CD4-positive, alpha-beta T cell treated with Interleukin-6 at 100 ng/mL for 8 hours (primary cell): ENCODE measurements at places on chromosomes 11 and 22.

- DNase-seq: no peak
Measured at GRCh38 chr22:32591620-32592019, 117.0 kb downstream of the FBXO7 start.

- no peak for DNase-seq
Measured at GRCh38 chr11:110289472-110289871, 6.9 kb downstream of the RDX start.

DNA sequence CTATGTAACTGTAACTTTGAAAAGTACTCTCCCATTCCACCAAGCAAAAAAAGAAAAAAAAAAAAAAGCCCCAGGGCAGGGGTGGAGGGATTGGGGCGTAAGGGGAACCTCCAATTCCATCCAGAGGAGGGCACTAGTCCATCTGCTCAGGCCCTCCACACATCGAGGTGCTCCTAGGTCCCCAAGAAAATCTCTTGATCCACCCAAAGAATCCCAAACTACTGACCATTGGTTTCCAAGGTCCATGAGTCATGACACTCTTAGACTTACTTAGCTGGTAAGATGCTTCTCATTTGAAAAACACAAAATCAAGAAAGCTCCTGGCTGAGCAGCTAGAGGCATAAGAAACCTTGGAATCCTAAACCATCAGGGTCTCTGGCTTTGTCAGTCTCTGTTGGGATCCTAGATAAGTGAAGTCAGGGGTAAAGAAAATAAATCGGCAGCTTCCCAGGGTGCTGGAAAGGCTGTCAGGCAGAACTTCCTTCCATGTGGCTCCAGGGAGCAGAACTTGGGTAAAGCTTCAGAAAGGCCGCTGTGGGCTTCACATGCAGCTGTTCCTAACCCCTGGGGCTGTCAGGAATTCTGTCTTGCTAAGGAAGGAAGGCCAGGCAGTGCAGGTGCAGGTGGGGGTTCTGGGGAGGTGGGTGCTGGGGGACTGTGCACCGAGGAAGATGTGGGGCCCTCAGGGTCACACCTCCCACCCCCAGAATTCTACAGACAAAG lies 49.4 kb upstream of the ADA2 start:
- DNase-seq: no peak

DNA sequence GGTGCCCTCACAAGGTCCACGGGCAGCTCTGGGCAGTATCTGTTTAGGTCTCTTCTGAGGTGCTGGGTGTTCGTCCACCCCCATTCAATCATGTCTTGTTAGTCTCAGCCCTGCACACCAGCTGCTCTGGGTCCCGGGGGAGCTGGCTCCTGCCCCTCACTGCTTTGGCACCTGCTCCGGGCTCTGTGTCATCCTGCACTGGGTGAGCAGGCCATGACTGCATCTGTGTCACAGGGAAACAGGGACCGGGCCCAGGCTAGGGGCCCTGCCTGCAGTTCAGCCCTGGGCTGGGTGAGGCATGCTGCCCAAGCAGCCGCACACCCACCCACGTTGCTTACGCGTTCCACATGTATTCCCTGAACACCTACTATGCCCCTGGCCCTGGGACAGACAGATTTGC lies 43.9 kb downstream of the ELFN2 start:
- DNase-seq: no peak

DNA sequence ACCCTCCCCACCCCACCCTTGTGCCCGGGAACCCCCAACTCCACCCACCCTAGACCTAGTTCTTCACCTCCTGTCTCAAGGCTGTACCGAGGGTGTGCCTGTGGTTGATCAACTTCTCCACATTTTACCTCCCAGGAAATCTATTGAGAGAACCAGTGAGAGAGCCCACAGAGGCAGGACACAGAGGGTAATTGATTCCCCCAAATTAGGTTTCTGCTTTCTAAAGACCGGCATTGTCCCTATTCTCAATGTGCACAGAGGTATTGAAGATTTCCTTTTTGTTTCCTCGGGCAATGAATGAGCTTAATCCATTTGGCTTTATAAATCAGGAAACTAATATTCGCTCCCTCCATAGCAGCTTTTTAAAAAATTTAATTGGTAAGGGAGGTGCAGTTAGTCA lies 6.0 kb upstream of the LMO1 start:
- DNase-seq: no peak

DNA sequence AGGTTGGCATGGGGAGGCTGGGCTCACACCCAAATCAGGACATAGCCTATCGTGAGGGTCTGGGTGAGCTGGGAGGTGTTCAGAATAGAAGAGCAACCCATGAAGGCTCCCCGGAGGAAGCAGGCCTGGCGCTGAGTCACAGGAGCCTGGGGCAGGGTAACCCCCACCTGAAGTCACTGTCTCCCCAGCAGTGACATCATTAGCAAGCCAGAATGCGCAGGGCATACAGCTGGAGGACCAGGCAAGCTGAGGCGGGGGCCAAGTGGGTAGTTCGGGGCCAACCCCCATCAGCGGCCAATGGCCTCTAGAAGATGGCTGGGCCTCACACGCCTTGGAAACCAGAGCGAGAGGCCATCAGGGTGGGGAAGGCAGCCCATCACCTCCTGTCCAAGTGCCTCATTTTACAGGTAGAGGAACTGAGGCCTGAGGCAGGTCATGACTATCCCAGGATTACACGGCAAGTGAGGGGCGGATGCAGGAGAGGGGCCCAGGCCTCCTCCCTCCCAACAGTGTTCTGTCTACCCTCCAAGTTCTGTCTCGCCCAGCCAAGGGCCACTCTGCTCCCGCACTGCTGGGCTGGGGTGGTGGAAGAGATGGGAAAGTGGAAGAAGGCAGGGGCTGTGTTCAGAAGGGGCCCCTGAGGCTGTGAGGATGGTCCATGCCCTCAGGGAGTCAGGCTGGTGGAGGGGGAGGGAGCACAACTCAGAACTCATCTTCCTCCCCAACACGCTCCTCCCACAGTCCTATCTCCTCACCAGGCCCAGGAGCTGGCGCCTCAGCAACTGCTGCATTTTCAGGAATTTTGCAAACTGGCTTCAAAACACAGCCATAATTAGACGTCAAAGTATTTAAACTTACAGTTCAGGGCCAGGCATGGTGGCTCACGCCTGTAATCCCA lies 24.6 kb downstream of the RPL3 start:
- no peak for DNase-seq

- no peak for DNase-seq
Measured at GRCh38 chr22:17060126-17060525, 24.7 kb upstream of the IL17RA start.

DNA sequence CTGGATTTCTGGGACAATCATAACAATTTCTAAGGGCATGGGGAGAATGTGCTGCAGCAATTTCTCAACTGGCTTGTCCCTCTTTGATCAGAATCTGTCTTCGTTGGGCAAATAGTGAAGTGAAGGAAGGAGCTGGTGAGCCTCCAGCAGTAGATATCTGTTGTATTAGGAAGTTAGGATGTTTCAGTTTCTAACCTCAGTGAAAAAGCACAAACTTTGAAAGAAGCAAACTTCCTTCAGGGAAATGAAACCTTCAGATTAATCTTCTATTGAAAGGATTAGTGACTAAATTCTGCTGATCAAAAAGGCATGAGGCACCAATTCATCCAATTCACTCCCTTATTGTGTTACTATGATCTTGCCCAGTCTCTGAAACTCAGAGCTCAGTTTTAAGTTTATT lies 24.3 kb downstream of the LMO2 start:
- no peak for DNase-seq

DNA sequence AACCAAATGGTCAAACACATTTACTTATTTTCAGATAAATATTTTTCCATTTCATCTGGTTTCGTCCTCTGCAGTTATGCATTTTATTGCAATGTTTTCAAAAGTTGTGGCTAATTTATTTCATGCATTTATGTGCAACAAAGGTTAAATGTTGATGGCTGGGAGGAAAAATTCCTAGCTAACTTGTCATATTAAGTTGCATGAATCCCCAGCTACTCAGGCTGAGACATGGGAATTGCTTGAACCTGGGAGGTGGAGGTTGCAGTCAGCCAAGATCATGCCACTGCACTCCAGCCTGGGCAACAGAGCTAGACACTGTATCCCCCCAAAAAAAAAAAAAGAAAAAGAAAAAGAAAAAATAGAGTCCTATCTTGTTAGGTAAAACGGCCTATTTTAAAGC lies 1862.4 kb upstream of the RAG2 start:
- DNase-seq: no peak

DNA sequence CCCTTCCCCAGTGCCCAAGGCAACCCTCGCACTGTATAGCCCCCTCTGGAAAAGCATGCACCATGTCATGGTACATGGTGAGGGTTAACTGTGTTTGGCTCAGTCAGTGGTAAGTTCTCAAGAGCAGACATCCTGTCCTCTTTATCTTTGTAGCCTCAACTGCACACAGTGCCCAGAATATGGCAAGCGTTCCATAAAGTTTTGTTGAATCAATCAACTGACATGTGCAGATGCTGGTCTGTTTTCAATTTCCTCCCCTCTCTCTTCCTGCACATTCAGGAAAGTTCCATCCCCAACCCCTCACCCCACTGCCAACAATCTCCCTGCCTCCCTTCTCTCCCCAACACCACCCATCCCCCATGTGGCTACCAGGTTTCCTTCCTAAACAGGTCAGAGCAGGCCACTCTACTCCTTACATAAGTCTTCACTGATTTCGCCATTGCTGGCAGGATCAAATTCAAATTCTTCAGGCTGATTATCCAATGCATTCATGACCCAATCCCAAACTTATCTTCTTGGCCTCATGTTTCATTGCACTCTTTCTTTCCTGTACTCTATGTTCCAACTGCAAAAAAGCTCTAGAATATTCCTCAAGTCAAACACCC lies 15.5 kb upstream of the TMPRSS5 start:
- no peak for DNase-seq

DNA sequence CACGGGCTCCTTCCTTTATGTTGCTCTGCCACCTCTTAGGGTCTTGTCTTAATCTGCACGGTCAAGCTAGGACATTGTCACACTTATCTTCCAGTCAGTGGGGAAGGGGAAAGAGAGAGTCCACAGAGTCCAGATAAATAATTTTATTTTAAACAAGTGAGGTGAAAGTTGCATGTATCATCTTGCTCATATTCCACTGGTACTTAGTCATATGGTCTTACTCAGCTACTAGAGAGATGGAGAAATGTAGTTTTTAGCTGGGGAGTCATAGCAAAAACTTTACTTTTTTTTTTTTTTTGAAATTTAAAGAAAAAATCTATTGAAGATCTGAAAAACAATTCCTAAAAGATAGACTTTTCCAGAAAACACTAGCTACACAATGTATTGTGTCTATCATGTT lies 29.0 kb downstream of the PDE3B start:
- no peak for DNase-seq

DNA sequence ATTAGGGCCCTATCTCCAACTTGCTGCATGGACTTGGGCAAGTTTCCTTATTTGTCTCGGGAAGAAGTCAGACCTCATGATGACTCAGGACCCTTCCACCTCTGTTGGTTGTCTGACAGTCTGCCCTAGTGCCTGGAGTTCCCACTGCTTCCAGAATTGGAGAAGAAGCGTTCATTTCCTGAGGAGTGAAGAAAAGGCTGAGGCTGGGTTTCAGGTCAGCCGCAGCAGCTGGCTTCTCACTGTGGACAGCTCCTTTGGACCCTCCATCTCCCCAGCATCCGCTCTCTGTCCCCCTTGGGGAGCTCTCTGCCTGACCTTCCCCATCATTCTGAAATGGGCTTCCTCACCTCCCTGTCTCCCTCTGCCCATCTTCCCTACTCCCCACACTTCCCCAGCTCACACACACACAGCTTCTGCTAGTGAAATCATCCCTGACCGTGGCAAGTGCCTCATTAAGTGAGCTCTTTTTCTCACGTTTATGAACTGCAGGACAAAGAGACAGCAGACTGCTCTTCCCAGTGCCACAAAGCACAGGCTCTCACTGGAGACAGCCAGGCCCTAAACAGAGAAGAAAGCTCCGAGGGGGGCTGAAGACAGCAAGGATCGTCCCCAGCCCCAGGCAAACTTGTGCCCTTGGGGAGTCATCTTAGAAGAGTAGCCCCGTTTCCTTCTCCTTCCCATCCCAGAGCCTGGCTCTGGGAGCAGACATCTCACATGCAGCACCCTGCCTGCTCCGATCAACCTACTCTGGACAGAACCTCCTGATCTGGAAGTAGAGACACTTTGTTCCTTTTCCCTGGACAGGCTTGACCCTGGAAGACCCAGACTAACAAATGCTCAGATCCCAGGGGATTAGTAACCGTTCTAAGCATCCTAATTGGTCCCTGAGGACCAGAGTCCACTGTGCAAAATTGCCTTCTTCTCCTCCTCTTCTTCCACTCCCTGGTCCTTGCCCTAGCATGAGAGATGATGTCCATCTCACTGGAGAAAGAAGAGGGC lies 157.9 kb downstream of the FEZ1 start:
- DNase-seq: no peak

DNA sequence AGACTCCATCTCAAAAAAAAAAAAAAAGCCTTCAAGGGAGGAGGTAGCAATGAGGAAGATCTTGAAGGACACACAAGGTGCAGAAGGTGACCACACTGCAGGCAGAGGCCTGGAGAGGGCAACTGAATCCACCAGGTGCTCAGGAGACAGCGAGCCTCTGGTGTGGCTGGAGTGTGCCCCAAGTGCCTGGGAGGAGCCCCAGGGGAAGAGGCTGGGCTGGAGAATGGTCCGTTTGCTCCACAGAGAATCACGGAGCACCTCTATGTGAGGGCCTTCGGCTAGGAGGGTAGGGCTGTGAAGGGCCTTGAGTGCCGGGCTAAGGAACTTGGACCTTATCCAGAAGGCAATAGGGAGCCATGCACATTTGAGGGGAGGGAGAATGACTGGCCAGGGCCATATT lies 50.3 kb downstream of the ARRB1 start:
- no peak for DNase-seq

DNA sequence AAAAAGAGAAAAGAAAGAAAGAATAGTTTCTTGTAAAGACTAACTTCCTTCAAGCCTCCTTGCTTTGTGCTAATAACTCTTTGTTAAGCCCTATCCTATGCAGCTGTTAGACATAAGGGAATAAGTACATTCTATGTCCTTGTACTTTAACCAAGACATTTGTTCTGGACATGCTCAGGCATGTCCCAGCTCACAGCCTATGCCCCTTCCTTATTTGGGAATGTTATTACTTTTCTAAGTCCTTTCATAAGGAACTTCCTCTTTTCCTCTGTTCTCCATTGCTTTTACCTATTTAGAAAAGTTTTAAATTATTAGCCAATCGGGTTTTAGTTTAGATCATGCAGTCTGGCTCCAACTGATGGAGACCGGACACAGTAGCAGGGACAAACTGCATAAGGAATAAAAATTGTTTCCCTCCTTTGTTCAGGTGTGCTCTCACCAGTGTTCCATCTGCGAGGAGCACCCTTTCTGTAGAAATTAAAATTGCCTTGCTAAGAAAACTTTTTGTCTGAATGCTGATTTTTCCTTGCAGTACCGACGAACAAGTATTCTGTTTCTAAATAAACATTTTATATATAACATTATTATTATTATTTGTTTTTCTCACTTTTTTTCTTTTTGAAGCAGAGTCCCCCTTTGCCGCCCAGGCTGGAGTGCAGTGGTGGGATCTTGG lies 21.6 kb upstream of the SPINDOC start:
- DNase-seq: no peak

GRCh38 chr11:130629039-130629438 lies 180.6 kb downstream of the ADAMTS15 start:
- DNase-seq: no peak
